HCT116 (cell line): ENCODE measurements at places on chromosomes 3 and 15. TPM values are rescaled to one million over a fixed set of nuclear protein-coding genes. Genes with fewer than 3 reads are reported as not detected.

GRCh38 chr3:11084677-11085076 lies 69.6 kb upstream of the HRH1 start:
- no peak for DNase-seq

GRCh38 chr3:129036222-129037092 lies 24.1 kb upstream of the GP9 start:
- DNase-seq = no peak

DNA sequence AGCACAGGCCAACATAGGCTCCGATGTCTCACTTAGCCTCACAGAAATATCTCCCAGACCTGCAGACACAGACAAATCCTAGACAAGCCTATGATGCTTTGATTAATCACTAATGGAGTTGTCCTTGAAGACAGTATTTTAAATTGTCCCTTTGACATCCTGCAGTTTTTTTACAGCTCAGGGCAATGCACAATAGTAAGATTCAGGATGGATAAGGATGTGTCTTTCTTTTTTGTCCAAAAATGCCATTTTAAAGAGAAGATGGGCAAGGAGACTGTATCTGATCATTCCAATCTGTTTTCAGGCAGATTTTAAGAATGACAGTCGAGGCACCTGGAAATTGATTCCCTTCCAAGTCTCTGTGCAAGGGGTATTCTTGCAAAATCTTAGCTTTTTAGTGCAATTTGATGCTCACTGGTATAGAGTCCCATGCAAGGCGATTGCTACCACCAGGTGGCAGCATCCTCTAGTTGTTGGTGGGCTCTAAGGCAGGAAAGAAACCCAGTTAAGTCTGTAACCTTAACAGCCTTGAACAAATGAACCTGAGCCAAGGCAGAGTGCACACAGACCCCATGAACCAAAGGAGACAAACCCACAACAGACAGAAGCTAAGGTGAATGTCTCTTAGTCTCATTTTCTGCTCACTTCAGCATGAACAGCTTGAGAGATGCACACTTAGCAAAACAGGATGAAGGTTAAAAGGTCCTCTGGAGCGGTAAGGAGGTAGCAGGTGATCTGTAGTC lies 51.2 kb upstream of the MINAR1 start:
- peak; percentile 40 for DNase-seq

GRCh38 chr15:69119001-69119400 lies 41.4 kb upstream of the GLCE start:
- DNase-seq = no peak

DNA sequence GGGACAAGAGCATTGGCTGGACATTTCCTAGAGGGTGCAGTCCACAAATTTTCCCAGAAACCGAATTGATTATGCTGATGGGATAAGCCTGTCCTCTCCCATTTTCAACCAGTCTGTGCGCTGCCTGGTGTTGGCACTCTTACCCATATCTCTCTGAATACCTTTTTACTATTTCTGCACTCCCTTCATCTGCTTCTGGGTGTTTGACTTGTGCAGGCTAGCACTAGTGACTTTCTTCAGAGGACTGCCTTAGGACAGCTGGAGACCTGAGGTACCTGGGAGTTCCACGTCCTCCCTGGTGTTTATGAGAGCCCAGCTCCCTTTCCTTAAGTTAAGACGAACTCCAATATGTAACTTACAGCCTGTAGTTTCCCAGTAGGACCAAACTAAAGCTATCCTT lies 50.2 kb downstream of the RBMS3 start:
- no peak for DNase-seq

DNA sequence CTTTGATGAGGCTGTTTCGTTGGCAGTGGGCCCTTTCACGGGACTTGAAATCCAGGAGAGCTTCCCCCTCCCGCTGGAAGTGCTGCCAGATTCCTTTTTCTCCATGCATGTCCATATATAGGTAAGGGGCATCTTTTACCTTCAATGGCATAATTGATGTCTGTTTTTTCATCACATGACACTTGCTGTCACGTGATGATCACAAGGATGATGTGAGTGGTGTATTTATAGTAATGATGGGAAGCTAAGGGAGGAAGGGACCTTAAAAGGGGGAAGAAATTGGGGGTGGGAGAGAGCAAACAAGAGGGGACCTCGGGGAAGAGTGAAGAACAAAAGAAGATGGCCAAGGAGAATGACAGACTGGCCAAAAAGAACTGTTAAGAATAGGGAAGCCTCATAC lies 11.3 kb upstream of the SUSD5 start:
- DNase-seq = no peak

- DNase-seq = no peak
Observed at GRCh38 chr15:95346721-95347475, 983.6 kb upstream of the NR2F2 start.

- no peak for DNase-seq
Observed at GRCh38 chr3:56976651-56977560, 83.6 kb upstream of the SPATA12 start.

- DNase-seq = no peak
Observed at GRCh38 chr15:35107561-35107960, 22.5 kb upstream of the NANOGP8 start.

GRCh38 chr3:5389057-5389456 lies 201.6 kb downstream of the EDEM1 start:
- DNase-seq = peak; percentile 80

DNA sequence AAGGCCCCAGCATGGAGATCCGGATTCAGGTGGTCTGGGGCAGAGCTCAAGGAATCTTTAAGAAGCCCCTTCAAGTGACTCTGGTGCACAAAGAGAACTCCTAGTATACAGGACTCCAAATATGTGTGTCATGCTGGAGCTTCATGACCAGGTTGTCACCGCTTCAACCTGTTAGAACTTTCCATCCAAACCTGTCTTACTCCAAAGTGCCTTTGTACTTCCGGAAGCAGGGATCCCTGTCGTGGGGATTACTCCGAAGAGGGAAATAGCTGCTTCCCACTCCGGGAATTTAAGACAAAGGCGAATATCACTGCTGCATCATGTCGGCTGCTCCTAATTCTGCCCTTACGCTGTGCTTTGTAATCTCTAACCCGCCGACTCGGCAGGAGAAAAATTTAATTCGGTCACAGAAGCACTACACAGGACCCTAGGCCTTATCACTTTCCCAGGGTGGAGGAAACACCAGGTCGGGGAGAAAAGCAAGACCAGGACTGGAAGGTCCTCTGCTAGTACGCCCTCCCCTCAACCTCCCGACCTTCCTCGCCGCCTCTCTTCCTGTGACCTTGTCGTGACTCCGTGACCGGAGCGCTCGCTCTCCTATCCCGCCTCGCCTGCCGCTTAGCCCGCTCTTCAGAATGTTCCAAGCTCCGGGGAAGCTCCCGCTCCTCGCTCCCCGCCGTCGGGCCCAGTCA lies 730 bp downstream of the HIGD1A start:
- DNase-seq = no peak

NDN gene
- not detected for total RNA-seq

MME gene
- 0.34 TPM for total RNA-seq

GOLGA8J gene
- total RNA-seq = not detected

BDH1 gene
- 26.6 TPM for total RNA-seq

MST1 gene
- total RNA-seq = 15.4 TPM
